ENCODE measurements at places on chromosomes 3 and 15.

GRCh38 chr15:29449136-29449535, 179.5 kb upstream of the NSMCE3 start:
- no peak for DNase-seq

DNA sequence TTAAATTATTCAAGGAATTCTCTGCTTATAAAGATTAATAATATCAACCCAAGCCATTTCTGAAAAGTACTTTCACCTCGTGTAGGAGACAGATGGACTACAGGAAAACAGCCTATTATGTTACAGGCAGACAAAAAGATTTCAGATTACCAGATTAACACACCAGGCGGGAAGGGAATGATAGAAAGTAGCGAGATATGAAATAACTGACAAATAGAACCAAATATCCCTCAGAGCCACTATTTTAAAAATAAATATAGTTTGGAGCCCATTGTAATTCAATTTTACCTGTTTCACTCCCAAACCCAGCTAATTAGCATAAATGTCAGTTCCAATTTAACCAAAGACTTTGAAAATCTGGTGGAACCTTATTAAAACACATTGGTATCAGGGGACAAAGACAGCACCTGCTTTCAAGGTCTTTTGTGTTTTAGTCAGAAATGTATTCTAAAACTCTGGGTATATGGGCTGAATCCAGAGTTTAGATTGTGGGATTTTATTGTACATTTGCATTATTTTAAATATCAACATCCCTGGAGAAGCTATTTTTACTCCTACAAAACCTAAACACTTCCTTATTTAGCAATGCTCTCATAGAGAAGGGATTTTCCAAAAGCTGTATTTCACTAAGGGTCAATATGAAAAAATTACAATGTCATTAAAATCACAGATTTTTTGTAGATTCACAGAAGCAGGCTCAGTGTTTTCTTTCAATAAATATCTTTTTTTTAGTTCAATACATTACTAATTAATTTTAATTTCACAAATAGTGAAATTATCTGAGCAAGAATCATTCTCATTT, 138.4 kb downstream of the TNIK start:
- DNase-seq: no peak

GRCh38 chr15:80957976-80958375, 31.6 kb downstream of the MESD start:
- DNase-seq: no peak

DNA sequence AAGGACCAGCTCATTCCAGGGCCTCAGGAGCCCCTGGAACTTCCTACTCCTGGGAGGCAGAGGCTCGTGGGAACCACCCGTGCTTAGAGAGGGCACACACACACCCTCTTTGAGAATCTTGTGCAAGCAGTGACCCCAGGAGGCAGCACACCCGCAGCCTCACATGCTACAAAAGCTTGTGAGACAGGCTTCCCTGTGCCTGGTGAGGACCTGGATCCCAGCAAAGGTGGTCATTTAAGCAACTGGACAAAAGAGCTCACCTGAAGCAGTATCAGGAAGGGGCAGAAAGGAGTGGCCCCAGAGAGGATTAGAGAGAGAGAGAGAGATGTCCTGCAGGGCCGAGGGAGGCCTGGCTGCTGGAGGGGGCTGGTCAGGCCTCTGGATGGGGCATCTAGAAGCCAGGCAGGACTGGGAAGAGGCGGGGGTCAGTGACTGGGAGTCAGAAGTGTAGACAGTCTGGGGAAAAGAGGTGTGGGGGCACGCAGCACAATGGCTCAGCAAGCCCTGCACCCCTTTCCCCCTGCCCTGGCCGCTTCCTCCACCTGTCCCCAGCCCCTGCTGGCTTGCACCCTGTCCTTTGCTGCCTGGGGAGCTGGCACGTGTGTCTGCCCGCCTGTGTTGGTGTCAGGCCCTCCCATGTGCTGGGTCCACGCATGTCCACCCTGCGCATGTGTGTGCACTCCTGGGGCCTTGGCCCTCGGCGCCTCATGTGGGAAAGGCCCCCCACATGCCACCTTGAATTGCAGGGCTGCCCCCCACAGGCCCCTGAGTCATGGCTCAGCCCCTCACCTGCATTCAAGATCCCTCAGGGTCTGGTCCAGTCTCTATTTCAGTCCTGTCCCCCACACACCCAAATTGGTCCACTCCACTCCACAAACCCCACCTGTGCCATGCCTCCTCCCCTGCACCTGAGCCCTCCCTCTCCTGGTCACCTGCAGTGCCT, 36.9 kb downstream of the TSPAN3 start:
- no peak for DNase-seq

GRCh38 chr3:29601861-29602585, 321.2 kb downstream of the RBMS3 start:
- no peak for DNase-seq

DNA sequence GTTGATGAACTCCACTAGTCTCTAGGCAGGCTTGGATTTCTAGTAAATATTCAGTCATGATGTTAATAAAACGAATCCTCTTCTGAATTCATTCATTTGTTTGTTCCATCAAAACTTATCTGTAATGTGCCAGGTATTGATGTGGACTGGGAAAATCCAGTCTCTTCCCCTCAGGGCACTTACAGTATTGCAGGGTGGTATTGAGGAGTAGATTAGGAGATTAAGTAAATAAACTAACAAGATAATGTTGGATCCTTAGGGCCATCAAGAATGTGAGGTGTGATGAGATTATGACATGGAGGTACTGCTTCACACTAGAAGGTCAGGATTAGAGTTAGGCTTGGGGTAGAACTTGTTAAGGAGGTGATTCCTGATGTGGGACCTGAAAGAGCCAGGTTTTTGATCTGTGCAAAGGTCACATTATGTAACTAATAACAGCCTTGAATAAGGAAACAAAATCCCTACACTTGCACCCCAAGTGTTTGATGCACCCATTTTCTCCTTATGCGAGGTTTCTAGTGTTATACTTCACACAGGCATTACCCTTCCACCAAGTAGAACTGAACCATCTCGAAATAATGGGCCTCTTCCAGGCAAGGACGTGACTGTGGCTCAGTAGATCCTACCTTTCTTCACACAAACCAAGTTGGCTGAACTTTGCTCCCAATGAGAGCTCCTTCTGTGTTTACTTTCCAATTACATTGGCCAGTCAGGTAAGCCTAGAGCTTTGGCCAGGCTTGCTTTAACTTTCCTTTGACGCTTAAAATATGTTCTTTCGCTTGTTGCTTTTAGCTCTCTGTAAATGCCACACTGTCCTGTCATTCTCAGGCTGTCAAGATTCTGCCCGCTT, 16.7 kb downstream of the MCTP2 start:
- DNase-seq: no peak

GRCh38 chr15:89130201-89130600, 41.9 kb downstream of the ABHD2 start:
- DNase-seq: no peak

DNA sequence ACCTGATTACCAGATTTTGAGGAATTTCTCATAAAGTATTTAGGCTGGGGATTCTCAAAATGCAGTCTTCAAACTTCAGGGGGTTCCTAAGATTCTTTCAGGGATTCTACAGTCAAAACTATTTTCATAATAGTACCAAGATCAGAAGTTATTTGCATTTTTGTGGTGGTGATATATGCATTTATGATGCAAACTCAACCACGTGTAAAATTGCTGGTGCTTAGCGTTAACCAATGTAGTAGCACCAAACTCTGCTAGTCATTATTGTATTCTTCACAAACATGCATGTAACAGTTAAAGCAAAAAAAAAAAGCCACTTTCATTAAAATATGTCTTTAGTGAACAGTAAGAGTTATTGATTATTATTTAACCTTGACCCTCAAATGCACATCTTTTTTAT, 274.9 kb upstream of the DNAJC19 start:
- DNase-seq: no peak

- no peak for DNase-seq
These were observed 339.2 kb downstream of the CHL1 start for GRCh38 chr3:535566-536416.

DNA sequence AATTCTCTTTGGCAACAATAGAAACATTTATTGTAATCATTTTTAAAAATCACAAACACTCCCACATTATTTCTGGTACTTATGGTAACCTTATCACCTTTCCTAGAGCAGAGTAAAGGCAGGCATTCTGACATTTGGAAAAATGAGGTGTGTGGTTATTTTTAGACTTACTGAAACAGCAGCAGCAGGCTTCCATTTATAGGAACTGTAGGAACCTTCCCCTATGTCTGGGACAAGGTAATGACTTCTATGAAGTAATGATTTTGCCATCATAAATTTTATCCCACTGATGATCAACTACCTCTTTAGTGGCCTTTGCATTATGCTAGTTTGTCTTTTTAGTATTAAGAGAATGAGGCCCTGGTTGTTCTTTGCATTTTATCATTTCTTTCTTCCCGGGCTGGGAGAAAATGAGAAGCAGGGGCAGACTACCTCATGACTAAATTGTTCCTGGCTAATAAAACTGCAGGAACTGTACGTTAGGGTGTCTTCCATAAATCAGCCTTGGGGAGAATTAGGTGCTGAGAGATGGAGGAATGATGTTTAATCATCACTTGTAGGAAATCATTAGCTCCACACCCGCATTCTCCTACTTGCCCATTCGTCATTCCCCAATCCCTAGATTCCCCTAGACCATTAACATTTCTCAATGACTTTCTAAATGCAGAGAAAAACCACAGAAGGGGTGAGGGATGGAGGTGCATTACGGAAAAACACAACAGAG, 680.3 kb downstream of the AGBL1 start:
- DNase-seq: no peak

GRCh38 chr3:27209617-27210264, 159.4 kb downstream of the NEK10 start:
- no peak for DNase-seq

GRCh38 chr3:14141602-14142341, 16.9 kb downstream of the TMEM43 start:
- DNase-seq: no peak

- DNase-seq: no peak
These were observed 89.7 kb downstream of the AQP9 start for GRCh38 chr15:58227706-58228543.

DNA sequence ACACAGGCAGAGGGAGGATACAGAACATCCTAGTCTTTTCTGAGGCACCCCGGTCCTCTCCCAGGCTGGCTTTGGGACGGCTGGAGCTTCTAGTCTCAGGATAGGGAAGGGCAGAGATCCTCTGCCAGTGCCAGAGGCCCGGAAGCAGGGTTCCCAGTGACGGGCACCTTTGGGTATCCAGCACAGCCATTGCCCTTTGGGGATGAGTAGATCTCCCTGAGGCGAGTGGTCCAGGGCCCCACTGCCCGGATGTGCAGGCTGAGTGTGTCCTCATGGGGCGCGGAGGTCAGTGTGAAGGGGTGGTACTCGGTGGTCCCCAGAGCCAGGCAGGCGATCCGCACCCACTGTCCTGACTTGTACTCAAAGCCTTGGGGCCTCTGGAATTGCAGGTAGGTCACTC, 18.3 kb downstream of the DUOX2 start:
- DNase-seq: no peak

GRCh38 chr15:43143203-43143941, 10.0 kb downstream of the TMEM62 start:
- no peak for DNase-seq

- no peak for DNase-seq
These were observed 60.2 kb downstream of the VPS8 start for GRCh38 chr3:184872200-184872599.

DNA sequence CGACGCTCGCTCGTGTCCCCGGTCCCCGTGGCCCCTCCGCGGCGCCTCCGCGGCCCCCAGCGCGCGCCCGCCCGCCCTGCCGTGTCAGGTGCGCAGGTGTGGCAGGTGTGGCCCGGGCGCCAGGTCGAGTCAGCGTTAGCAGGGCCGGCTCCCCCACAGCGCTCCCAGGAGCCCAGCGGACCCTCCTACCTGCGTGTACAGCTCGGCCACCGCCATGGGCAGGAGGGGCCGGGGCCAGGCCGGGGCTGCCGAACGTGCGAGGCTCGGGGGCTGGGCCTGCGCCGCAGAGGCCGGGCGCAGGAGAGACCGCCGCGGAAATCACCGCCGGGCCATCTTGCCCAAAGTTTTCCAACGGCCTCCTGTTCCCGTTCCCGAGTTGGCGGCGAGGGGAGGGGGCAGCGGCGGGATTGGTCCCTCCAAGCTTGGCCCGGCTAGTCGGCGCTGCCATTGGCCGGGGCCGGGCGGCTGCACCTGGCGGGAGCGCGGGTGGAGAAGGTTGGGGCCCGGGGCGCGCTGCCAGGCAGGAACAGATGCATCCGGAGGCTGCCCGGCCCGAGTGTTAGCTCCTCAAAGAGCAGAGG, at the start of gene MYO5C:
Gene MYO5C, minus strand, starts transcription at position 384 of the 581 bp plus-strand sequence. Its CDS starts 168 bp downstream, at position 216.
- DNase-seq: no peak

- no peak for DNase-seq
These were observed 310.4 kb downstream of the ERC2 start for GRCh38 chr3:56157693-56158362.

GRCh38 chr3:130341388-130341787, 4.1 kb upstream of the COL6A5 start:
- DNase-seq: no peak

DNA sequence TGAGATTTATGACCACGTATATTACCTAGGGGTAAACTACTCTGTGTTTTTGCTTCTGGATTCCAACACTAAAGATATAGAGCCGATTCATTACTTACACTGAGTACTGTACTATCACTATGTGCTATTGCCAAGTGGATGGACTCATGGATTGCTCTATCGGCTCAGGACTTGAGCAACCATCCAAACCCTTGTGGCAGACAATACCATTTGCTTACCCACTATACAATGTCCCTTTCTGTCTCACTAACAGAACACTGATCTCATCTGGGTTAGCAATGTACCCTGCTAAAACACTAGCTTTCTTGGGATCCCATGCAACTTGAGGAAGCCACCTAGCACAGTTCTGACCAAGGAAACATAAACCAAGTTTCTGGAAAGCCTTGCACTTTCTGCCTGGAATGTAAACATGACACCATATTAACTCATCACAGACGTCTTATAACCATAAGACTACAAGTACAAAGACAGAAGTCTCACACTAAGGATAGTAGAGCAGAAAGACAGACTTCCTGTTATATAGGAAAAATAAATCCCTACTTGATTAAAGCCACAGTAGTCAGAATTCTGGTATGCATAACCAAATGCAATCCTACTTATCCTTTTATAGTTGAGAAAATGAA, 38.6 kb downstream of the HACD2 start:
- DNase-seq: no peak

GRCh38 chr15:70866982-70867641, 13.2 kb upstream of the LARP6 start:
- no peak for DNase-seq

- DNase-seq: no peak
These were observed 28.3 kb downstream of the RFT1 start for GRCh38 chr3:53101956-53102355.

GRCh38 chr15:39744334-39745103, 38.1 kb downstream of the FSIP1 start:
- no peak for DNase-seq

DNA sequence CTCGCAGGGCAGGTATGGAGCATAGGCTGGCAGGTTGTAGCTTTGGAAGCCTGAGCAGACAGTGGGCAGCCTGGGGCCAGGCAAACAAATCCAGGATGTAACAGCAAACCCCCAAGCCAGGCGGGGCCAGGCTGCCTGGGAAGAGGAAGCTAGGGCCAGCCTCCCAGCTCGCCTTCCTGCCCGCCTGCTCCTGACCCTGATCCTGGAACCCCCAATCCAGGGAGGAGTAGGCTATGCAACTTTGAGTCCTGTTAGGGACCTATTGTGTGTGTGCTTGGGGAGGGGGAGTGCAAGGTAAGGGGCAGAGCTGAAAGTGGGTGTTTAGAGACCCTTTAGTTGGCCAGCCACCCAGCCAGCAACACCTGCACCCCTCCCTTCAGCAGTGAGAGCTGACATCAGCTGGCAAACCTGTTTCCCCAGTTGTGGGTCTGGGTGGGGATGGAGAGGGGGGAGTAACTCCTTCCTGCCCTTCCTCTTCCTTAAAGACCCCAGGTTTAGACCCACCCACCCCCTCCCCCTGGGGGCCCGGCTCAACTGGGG, 2.5 kb downstream of the NBEAL2 start:
- DNase-seq: no peak
